ENCODE measurements at places on chromosomes 16 and 17.

DNA sequence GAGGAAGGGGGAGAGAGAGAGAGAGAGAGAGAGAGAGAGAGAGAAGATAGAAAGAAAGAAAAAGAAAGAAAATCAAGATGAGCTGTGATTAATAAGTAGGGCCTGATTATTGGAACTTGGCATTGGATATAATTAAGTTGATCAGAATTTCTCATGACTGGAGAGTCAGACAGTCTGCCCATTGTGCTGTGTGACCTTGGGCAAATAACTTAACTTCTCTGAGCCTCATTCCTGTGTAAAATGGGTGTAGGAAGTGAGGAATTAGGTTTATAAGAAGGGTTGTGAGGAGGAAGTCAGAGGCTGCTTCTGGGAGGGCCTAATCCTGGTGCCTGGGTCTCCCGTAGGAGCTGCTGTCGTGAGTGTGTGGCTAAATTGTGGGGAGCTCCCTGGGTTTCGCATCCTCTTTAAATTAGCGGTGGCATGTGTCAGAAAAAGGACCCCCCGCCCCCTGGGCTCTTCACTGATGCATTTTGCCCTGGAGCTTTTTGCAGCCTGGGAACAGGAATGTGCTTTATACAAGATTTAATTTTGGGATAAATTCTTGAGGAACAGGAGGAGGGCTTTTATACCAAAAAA is 76.0 kb downstream of the CMIP start:
- no peak for DNase-seq

- no peak for DNase-seq
Measured at GRCh38 chr16:84749072-84749471, 49.3 kb downstream of the USP10 start.

- DNase-seq = no peak
Measured at GRCh38 chr17:17661134-17661533, 20.1 kb upstream of the RAI1 start.

DNA sequence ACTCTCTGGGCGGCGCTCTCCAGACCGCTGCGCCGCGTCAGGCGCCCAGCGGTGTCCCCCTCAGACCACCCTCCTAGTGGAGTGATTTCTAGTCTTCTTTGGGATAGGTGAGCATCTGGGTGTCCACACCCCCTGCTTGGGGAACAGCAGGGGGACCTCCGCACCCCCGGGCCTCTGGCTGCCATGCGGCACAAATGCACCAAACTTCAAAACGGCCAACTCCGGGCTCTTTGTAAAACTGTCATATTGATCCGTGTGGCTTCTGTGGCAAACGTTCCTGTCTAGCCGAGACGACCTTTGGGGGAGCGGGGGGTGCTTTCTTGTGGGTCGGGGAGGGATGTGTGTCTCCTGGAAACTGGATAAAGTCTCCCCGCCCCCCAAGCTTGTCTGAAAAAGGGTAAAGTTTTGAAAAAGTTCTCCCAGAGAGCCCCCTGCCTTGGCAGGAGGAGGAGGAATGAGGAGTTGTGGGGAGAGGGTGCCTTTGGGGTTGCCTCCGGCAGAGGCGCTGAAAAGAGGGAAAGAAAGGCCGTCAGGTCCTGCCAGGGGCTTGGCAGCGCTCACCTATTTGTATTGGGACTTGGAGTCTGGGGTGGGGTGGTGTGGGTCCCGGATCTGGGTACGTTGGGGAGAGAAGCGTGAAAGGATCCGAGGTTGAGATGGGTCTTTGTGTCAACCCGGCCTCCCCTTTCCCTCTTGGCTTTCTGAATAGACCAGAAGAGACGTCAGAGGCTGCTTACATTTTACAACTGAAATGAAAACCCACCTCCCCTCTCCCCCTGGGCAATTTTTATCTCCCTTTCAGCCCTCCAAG is 2.2 kb upstream of the CHD3 start:
- peak; percentile 6 for DNase-seq

GRCh38 chr16:23072084-23072599 is 77.1 kb downstream of the USP31 start:
- DNase-seq = no peak

- no peak for DNase-seq
Measured at GRCh38 chr16:29726845-29727377, 18.9 kb downstream of the C16orf54 start.

GRCh38 chr17:7740481-7741001 is 23.0 kb downstream of the DNAH2 start:
- DNase-seq = no peak

- DNase-seq = no peak
Measured at GRCh38 chr17:51351890-51352289, 91.5 kb downstream of the UTP18 start.

All from NCI-H187 (cell line).